ENCODE measurements at places on chromosomes 6 and 20.

- peak; percentile 81 for DNase-seq
Observed at GRCh38 chr6:29737707-29738630, 14.7 kb downstream of the HLA-F start.

- no peak for DNase-seq
Observed at GRCh38 chr20:12927489-12927888, 81.3 kb upstream of the SPTLC3 start.

GRCh38 chr6:36386495-36387439 is 702 bp downstream of the ETV7 start:
- DNase-seq: peak; percentile 29

- peak; percentile 19 for DNase-seq
Observed at GRCh38 chr6:43702534-43703440, 15.2 kb upstream of the MRPS18A start.

- no peak for DNase-seq
Observed at GRCh38 chr20:61416546-61416945, 164.5 kb downstream of the CDH4 start.

GRCh38 chr20:39049148-39049547 is 87.0 kb downstream of the DHX35 start:
- DNase-seq: no peak

- no peak for DNase-seq
Observed at GRCh38 chr6:154862536-154862935, 129.3 kb downstream of the SCAF8 start.

DNA sequence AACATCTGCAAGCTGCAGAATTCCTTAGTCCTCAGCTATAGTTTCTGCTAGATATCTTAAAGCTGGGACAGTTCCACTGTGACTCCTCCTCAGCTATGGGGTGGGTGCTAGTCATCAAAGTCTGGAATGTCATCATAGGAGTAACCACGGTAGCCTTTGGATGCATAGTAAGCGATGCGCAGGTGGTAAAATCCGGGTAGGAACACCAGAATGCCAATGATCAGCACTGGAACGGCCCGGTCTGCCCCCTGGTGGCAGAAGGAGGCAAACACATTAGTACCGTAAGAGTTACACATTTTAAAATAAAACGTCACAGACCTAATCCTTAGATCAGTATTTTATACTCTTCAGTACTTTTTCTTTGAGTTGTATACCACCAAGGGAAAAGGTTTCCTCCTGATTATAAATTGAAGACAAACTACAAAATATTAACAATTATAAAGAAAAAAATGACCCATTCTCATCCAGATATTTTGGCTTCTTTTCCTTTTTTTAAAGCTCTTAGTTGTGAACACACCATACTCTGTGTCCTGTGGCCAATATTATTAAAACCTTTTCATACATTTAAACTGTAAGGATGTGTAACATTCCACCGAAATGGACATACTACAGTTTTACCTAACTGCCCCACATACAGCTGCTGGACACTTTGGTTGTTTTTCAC is 18.9 kb downstream of the PCNA start:
- peak; percentile 79 for DNase-seq

GRCh38 chr6:33977606-33978411 is 168.1 kb downstream of the GRM4 start:
- DNase-seq: no peak

DNA sequence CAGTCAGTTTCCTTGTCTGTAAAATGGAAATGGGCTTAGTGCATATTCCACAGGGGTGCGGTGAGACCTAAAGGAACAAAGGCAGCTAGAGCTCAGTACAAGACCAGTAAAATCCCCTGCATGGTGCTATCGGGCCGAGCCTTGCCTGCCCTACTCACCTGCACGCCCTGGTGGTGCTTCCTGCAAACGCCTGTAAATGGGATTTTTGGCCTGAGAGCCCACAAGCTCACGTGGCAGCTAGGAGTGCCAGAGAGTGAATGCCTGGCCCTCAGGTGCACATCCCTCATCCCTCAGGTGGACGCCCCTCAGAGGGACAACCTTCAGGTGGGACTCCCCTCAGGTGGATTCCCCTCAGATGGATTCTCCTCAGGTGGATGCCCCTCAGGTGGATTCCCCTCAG is 48.0 kb upstream of the VSX1 start:
- no peak for DNase-seq

- no peak for DNase-seq
Observed at GRCh38 chr6:10617008-10617696, 77.3 kb downstream of the C6orf52 start.

All from CD4-positive, alpha-beta T cell treated with Interleukin-10 for 1 hour (primary cell).